D721Med (cell line): ENCODE measurements at places on chromosomes 6 and 20.

GRCh38 chr6:46044881-46045617 is 29.4 kb upstream of the CLIC5 start:
- DNase-seq = no peak

DNA sequence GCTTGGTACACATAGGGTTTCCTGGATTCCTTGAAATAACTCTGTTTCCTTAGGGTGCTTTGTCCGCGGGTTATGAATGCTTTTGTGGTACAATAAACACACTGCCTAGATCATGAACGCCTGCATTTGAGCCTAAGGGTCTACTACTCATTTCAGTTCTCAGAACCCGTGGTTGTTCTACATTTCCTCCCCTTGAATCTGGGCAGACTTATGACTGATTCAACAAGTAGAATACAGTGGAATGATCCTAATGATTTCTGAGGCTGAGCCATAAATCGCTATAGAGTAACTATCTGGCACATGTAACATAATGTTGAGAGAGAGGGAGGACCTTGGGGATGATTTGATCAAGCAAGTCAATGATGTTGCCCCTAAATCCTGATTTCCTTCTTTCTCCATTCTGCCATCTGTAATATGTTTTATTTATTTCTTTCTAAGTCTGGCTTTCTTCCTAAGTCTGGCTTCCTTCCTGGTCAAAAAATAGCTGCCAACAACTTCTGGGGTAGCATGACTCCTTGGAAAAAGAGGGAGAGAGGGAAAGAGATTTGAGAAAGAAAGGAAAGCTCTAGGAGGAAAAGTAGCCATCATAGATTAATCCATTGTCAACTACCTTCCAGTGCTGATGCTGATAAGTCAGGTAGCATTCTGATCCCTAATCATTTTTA is 23.0 kb downstream of the ABRACL start:
- DNase-seq = no peak

- DNase-seq = no peak
Measured at GRCh38 chr6:152696522-152696921, 1.2 kb upstream of the MYCT1 start.

DNA sequence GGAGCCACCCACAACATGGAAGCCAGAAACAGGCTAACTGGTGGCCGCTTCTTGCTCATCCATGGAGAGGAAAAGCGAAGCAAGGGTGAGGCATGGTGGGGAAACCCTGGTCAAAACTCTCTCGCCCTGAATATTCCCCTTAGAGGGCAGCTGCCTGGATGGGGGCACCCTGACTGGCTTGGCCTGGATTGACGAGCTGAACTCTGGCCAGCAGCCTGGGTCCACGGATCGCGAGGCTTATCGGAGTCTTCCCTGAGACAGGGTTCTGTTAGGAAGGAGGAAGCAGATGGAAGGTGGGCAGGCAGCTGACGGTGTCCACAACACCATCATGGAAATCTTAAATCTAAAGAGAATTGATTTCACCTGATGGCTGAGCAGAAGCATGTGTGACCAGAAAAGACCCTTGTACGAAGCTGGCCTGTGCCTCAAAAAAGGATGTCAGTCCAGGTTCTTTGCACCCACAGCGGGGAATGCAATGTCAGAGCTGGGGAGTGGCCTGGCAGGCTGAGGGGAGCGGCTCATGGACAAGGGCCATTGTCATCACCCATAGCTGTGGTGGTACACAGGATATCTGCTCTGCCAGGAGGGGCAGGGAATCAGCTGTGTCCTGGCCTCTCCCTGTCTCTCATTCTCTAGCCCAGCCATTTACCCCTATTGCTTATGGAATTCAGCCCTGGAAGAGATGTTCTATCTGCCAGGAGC is 109.4 kb upstream of the SNX9 start:
- DNase-seq = no peak

DNA sequence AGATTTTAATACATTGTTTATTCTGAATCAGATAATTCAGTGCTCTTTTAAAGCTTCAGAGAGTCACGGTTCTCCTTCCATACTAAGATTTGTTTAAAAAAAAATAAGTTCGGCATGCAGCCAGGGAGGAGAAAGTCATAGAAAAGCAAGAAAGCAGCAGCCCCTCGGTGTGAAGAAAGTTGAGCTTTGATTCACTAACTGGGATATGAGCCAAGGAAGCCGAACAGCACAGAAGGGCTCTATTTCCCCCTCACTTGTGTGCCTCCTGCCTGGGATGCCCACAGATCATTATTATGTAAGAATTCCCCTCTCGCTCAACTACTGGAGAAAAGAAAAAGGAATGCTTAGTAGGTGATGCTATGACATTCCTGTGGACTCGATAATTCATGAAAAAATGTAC is 69.3 kb upstream of the SYNJ2 start:
- no peak for DNase-seq

DNA sequence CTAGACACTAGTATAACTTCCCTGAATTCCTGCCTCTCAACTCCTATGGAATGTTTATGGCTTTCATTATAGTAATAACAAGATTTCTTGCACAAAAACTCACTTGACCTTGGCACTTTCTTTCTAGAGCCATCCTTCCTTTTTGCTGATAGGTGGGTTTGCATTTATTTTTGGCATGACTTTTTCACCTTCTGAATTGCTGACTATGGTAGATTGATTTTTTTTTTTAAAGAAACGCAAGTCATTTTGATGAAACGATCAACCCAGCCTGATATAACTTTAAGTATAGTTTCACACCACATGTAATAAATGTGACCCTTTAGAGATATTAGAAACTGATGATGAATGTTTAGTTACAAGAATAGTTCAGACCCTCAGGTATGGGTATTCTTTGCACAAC is 61.8 kb downstream of the BMP6 start:
- DNase-seq = no peak

GRCh38 chr6:134165561-134166201 is 113.3 kb upstream of the SLC2A12 start:
- no peak for DNase-seq

- DNase-seq = no peak
Measured at GRCh38 chr20:15862178-15862577, 711.1 kb downstream of the KIF16B start.

DNA sequence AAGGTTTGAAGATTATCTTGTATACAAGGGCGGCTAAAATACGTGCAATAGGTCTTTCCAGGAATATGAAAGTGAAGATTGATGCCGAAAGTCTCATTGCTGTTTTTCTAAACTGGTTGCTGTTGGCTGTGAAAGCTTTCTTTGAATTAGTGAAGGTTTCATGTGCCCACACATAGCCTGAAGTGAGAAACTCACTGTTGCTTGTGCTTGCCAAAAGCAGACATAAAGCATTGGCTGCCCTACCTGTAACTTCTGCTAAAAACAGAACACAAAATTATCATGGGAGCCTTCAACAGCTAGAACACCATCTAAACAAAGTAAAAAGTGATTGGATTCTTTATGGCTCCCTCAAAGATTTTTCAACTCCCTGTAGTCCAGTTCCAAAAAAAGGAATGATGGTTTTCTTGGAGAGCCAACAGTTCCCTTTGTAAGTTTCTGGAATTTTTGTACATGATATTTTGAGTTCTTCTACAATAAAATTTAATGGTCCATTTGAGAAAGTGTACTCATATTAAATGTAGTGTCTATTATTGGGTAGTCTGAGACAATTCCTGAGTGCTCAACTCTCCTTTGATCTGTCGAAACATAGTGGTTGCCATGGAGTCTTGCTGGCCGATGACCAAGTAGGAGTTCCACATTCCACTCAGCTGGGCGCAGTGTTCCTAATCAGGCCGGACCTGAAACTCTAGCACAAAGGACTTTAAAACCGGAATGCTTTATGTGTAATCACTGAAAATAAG is 68.5 kb downstream of the PLEKHG1 start:
- no peak for DNase-seq

- DNase-seq = no peak
Measured at GRCh38 chr6:100346203-100346602, 118.5 kb downstream of the SIM1 start.
